ENCODE measurements at places on chromosomes 16 and 17. TPM values are rescaled to one million over a fixed set of nuclear protein-coding genes. Genes with fewer than 3 reads are reported as not detected.

SLC12A3 gene
- total RNA-seq, result not detected

GRCh38 chr17:77346765-77347164 lies 206.0 kb downstream of the SEC14L1 start:
- no peak for DNase-seq

GRCh38 chr16:12531937-12532336 lies 271.8 kb downstream of the CPPED1 start:
- DNase-seq, result peak; percentile 59

DNA sequence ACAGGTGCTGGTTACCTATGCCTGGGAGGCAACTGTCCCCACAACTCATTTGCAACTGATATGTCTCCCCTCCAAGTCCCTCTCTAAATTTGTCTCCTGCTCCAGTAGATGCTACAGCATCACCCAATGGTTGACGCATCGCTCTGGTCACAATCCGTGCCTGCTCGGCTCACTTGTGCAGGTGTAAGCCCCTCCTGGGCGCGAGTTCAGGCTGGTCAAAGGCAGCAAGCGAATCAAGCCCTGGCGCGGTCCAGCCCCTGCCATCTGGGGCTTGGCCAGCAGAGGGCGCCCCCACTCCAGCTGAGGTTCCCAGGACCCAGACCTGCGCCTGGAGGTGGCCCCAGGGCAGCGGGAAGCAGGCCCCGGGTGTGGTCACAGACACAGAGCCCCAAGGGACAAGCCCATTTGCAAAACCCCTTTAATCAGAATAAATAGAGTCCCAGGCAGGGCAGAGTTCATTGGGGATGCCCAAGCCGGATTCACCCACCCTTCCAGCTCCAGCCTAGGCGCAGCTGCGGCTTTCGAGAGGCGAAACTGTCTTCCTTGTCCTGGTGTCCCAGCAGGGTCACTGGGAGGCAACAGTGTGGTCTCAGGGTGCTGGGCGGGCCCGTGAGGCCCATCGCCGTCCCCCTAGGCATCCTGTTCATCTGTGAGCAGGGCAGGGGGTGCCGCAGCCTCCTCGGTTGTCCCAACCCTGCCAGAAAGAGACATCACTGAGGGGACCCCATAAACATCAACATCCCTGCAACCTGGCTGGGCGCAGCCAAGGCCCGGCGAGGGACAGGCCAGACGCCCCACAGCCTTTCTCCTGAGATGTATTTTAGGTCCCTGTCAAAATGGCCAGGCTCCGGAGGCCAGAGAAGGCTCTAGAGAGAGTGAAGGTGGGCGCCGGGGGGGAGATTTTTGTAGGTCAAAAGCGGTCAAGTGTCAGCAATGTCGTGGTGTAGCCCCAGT lies 15.8 kb downstream of the TMC6 start:
- DNase-seq, result peak; percentile 81

ABCA3 gene
- 11.0 TPM for total RNA-seq

NKD1 gene
- 0.07 TPM for total RNA-seq

DNA sequence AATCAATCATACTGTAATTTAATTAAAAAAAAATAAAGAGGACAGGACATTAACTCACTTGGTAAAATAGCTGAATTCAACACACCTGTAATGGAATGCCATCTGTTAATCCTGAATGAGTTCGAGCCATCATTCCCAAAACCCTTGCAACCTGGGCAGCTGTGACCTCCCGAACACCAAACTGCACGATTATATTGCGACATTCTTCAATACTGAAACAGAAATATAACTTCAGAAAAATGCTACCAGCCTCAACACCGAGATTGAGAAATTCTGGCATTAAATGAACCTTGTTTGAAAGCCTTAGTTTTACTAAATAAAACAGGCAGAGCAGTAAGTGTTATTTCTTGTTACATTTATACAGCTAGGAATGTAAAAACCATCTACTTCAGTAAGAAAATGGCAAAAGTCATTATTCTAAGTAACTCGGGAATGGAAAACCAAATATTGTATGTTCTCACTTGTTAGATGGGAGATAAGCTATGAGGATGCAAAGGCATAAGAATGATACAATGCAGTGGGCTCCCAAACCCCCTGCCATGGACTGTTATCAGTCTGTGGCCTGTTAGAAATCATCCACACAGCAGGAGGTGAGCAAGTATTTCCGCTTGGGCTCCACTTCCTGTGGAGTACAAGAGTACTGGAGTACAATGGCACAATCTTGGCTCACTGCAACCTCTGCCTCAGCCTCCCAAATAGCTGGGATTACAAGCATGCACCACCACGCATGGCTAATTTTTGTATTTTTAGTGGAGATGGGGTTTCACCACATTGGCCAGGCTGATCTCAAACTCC lies 46.5 kb downstream of the CNOT1 start:
- DNase-seq, result no peak

HOXB6 gene
- total RNA-seq, result 9.5 TPM

- no peak for DNase-seq
These were observed 26.0 kb downstream of the CACNG3 start for GRCh38 chr16:24282141-24282540.

GRCh38 chr16:69885722-69886121 lies 65.4 kb upstream of the CLEC18A start:
- no peak for DNase-seq

GRCh38 chr17:73600103-73600871 lies 44.0 kb downstream of the SDK2 start:
- DNase-seq, result no peak

NPIPB8 gene
- 1.1 TPM for total RNA-seq

DNA sequence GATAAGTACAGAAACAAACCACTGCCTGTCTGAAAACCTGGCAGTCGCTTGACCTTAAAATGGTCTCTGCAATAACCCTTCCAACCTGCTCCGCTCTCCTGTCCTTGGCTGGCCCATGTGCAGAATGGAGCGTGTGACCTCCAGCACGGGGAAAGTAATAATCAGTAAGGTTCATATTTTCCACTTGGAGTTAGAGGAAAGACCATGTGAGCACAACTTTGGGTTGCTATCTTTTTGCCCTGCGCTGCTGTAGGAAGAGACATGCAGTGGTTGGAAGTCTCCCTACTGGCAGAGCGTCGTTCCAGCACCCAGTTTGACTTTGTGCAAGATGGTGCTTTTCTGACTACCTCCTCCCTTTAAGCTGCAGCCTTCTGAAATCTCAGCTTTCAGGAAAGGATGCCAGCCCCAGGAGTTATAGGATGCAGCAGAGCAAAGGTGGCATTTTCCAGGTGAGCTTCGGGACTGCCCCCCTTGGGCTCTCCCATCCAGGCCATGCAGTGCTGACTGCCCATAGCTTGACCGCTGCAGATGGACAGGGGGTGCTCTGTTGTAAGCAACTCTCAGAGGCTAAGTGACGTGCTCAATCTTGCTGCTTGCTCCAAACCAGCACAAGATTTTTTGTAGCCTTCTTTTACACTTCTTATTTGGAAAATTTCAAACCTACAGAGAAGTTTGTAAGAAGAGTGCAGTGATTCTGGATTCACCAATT lies 110.7 kb upstream of the NOL11 start:
- DNase-seq, result no peak

GRCh38 chr16:67164599-67165061 lies at the start of gene HSF4:
Gene HSF4 (plus strand): TSS chr16:67164745. CDS start chr16:67164812, 67 bp downstream.
- DNase-seq, result no peak

SPATA33 gene
- 10.1 TPM for total RNA-seq

DNA sequence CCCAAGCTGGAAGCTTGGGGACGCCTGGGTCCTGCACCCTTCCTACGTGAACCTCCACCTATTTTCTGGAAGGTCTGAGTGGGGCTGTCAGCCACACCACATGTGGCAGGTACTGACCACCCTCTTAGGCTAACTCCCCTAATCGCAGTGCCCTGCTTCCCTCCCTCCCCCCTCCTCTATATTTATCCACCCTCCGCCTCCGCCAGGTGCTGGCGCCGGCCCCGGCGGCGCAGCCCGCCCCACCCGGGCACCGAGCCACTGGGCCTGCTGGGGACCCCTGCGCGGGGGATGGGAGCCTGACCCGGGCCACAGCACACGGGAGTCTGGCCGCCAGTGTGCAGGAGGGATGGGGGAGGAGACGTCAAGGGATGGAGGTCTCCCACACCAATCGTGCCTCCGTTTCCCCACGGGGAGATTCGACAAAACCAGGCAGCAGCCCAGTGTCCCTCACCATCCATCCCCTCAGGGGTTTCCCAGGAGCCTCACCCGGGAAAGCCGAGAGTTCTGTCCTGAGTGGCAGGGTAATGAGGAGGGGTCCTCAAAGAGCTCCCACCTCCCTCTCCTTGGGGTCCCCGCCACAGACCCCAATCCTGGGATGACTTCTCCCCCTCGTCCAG lies 1.3 kb downstream of the PLEKHH3 start:
- no peak for DNase-seq

- DNase-seq, result no peak
These were observed 32.6 kb downstream of the SHISA6 start for GRCh38 chr17:11273596-11273995.

CIBAR2 gene
- total RNA-seq, result not detected

GRCh38 chr17:3511852-3512504 lies 36.2 kb downstream of the ASPA start:
- no peak for DNase-seq

DNA sequence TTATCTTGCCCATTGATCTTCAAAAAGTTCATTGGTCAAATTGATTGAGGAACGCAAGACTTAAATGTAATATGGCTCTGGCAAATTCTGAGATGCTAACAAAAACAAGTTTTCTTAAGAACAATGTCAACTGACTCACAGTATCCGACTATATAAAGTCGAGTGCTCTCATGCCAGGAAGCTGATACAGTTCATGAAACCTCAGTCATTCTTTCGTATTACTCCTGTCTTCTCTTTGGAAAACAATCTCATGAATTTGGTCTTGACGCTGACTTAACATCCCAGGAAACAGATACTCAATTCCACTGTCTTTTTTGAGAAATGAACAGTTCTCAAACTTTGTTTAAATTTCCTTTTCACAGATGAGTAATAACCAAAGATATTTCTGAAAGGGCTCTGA lies 704.9 kb downstream of the MAF start:
- no peak for DNase-seq

TEKT1 gene
- total RNA-seq, result not detected

C16orf95 gene
- 3.3 TPM for total RNA-seq

GRCh38 chr17:4898351-4898750 lies 985 bp upstream of the C17orf107 start:
- no peak for DNase-seq

WNT9B gene
- total RNA-seq, result not detected

DNA sequence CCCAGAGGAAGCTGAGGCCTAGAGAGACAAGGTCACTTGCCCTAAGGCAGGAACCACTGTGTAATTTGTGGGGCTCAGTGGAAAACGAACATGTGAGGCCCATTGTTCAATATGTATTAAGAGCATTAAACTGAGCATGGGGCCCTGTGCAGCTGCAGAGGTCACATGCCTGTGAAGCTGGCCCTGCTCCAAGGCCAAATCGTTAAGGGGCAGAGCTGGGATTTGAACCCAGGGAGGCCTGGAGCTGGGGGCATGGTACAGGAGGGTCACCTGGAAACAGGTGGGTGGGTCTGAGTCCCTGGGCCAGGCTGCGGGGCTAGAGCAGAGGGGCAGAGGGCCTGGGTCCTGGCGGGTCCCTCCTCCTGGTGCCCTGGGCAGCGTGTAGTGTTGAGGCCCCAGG lies 19.7 kb downstream of the C16orf74 start:
- DNase-seq, result no peak

GRCh38 chr17:45225964-45226530 lies 4.4 kb downstream of the FMNL1 start:
- DNase-seq, result no peak

PTGES3L gene
- total RNA-seq, result 0.52 TPM

CRYBA1 gene
- not detected for total RNA-seq

DNA sequence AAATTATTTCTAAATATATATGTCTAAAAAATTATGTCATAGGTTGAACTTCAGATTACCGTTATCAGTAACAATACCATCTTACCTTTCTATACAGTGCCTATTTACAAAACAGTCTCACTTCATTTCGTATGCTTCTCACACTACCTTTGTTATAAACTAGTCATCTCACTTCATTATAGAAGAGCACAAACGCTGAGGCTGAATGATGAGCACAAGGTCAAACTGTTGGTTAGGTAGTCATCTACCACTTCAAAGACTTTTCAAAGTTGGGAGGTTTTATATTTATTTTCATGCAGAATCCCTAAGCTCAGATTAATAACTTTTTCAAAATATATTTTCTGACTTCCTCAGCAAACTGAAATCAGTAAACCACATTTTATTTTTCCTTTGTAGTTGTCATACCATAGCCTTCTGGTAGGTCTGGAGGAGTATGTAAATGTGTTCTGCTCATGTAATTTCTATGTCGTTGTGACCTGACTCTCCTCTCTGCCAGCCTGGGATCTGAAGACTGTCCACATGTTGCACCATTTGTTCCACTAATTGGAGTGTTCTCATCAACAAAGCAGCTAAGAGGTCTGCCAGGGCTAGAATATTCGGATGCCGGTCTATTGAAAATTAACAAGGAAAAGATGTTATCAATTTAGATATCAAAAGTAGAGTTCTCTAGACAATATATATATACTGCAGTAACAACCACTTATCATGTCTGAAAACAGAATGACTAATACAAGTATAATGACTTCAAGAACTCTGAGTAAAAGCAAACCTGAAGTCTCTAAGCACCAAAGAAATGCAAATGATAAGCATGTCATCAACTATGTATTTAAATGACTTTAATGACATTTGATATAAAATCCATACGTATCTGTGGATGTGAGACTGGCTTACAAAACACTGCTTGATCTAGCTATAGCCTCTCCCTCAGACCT lies 73.9 kb downstream of the CEP95 start:
- DNase-seq, result no peak

- DNase-seq, result no peak
These were observed 365.7 kb downstream of the NPIPA8 start for GRCh38 chr16:17970816-17971331.

DNA sequence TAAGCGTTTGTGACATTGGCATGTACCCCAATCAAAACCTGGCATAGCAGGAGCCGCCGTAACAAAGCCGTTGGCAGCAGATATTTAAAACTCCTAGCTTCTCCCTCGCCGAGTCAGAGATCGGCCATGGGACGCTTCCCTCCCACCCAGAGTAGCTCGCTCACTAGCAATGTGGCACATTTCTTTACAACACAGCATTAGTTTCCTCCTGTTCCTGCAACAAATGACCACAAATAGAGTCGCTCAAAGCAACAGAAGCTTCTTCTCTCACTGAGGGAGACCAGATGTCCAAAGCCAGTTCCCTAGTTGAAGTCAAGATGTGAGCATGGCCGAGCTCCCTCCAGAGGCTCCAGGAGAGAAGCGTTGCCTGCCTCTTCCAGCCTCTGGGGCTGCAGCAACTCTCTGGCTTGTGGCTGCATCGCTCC lies 106.7 kb downstream of the RBFOX3 start:
- peak; percentile 11 for DNase-seq

- peak; percentile 99 for DNase-seq
These were observed 344.6 kb downstream of the SOX9 start for GRCh38 chr17:72465191-72466024.

RRAD gene
- 1.2 TPM for total RNA-seq

DNA sequence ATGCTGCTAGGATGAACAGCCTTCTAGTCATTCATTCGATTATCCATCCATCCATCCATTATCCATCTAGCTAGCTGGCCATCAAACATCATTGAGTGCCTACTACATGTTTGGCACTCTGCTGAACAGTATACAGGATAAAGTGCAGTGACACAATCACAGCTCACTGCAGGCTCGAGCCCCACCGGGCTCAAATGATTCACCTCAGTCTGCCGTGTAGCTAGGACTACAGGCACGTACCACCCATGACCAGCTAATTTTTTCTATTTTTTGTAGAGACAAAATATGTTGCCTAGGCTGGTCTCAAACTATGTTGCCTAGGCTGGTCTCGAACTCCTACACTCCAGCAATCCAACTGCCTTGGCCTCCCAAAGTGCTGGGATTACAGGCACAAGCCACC lies 50.0 kb downstream of the SSH2 start:
- no peak for DNase-seq
